ENCODE measurements at places on chromosomes 7 and 10.

DNA sequence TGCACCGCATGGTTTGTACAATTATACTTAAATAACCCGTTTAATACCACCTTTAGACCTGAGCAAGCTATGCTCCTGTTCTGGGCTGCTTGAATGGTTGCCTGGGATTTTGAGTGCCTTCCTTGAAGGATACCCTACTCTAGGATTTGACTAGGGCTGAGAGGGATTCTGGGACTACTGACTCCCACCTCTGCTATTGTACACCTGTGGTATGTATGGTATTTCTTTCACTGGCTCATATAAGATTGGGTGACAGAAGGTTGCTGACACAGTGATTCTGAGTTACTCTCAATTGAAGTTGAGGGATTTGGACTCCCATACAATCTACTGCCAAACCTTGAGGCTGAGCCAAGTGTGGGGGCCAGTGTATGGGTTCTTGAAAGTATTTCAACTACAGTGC is 494.4 kb upstream of the SEMA3D start:
- DNase-seq = no peak

- DNase-seq = no peak
These were observed 113.9 kb downstream of the CYTH3 start for GRCh38 chr7:6158424-6159096.

DNA sequence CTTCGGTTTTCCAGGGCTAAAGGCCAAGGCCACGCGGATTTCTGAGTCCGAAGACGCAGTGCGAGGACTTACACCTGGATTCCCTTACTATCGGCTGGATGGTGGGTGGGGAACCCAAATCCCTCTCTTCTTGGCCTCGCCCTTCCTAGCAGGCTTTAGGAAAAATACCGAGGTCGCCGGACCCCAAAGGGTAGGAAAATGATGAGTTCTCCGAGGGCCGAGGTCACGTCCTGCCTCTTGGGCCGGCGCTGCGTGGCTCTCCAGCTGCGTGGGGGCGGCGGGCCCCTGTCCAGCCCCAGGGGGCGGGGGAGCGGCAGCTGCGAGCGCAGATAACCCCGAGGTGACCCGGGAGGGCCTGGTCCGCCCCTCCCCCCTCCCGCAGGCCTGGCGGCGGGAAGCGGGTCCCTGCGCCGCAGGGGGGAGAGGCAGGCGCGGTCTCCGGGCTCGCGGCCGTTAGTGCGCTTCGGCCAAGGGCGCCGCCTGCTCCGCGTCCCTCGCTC is 805 bp upstream of the HMX3 start:
- peak; percentile 96 for DNase-seq

DNA sequence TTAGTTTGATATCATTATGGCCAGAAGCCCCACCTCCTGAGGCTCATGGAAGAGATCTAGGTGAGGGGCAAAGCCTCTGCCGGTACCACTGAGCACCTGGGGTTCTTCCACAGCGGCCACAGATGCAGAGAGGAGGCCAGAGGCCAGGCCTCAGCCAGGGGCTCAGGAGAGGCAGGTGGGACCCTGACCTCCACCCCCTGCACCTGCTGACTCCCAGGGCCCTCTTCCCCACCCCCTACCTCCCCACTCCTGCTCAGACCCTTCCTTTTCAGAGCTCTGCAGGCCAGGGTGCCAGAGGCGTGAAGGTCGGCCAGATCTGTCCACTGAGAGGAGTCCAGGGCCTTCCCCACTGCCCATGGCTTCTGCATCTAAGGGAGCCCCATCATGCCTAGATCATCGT is 178.7 kb upstream of the PPP2R2D start:
- no peak for DNase-seq

DNA sequence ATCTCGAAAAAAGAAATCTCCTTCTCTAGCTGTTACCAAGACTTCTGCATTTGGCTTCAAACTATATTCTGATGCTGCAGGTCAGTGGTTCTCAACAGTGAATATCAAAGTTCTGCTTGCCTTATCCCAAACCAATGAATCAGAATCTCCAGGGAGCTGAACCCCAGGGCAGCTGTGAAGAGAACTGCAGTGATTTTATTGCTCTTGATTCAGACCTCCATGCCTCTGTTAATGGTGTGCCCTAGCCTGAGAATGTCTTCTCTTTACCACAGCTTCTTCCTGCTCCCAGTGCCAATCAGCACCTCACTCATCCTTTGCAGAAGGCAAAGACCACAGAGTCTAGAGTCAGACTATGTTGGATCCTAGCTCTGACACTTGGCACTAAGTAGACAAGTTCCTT is 46.2 kb upstream of the MRLN start:
- DNase-seq = no peak

DNA sequence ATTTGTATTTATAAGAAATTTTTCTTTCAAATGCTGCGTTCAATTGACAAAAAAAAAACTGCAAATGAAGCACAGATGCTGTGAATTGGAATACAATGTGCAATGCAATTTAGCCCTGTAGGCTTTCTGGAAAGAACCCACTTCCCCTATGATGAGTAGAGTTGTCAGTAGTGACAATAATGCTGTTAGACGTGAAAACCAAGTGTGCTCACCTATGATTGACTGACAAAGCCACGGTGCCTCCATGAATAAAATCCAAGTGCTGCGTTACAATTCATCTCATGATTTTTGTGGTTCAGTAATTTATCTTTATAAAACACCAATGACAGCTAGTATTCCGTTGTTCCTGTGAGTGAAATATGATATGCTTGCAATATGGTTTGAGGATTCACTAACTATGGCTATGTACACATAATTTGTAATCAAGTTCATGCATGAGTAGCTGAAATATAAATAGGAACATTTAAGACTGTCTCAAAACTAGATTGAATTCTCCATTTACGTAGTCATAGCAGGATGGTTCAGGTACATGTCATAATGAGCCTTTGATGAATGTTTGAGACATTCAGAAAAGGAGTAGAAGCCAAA is 1160.3 kb downstream of the CNTNAP2 start:
- no peak for DNase-seq

GRCh38 chr7:157235357-157236333 is 96.9 kb downstream of the UBE3C start:
- DNase-seq = no peak

GRCh38 chr7:116211913-116212596 is 1.7 kb downstream of the TES start:
- DNase-seq = peak; percentile 69

DNA sequence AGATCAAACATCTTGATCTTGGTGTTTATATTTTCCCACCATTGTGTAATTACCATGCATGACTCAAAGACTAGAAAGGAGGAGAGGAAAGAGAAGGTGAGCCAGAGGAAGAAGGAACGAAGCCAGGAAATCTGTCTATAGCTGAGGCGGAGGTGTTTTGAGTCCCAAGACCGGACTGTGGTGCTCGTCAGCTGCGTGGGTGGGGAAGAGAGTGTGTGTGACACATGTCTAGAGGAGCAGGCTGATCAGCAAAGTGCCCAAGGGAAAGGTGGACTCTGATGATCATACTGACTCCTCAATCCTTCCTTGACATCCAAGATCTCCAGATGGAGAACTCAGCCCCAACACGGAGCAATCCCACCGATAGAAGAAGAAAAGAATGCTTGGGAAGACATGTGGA is 189.5 kb upstream of the MINDY3 start:
- no peak for DNase-seq

GRCh38 chr7:142300689-142301088 is 42.8 kb upstream of the PRSS58 start:
- peak; percentile 3 for DNase-seq

DNA sequence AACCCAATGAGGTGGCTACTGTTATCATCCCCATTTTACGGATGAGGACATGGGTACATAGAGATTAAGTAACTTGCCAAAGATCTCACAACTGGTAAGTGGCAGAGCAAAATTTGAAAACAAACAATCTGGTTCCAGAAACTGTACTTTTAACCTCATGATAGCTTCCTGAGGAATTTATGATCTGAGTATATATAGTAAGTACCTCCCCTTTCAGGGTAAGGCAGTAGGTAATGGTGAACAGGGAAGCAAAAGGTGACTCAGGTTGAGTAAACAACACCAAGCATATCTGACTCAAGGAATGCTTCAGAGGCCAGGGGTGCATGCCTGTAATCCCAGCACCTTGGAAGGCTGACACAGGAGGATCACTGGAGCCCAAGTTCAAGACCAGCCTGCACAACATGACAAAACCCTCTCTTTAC is 21.1 kb downstream of the KLLN start:
- no peak for DNase-seq

DNA sequence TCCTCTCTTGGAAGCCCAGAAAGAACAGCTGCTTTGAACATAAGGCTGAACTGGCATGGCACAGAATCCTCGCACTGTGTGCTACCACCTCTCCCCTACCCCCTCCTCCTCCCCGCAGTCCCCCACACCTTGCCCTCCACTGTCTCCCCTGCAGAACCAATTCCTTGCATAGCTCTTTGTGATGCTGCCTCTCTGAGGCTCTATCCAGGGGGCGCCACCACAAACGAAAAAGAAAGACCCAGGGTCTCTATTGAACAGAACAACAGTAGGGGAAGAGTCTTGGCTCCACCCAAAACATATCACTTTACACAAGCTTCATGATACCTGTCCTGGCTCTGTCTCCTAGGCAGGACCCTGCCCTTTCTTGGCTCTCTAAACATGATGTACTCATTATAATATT is 26.2 kb upstream of the EBLN1 start:
- peak; percentile 17 for DNase-seq

- DNase-seq = no peak
These were observed 326.3 kb upstream of the DGKB start for GRCh38 chr7:15228831-15229230.

GRCh38 chr7:40763319-40764287 is 628.8 kb downstream of the SUGCT start:
- peak; percentile 4 for DNase-seq

DNA sequence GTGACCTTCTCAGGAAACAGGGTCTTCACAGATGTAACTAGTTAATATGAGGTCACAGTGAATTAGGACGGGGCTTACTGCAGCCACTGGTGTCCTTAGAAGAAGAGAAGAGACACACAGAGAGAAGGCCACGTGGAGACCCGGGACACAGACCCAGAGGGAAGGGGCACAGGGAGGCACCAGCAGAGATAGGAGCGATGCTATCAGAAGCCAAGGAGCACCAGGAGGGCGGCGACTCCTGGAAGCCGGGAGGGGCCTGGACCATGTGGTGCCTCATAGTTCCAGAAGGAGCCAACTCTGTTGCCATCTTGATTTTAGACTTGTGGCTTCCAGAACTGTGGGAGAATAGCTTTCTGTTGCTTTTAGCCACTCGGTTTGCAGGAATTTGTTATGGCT is 505.9 kb downstream of the TCERG1L start:
- no peak for DNase-seq

DNA sequence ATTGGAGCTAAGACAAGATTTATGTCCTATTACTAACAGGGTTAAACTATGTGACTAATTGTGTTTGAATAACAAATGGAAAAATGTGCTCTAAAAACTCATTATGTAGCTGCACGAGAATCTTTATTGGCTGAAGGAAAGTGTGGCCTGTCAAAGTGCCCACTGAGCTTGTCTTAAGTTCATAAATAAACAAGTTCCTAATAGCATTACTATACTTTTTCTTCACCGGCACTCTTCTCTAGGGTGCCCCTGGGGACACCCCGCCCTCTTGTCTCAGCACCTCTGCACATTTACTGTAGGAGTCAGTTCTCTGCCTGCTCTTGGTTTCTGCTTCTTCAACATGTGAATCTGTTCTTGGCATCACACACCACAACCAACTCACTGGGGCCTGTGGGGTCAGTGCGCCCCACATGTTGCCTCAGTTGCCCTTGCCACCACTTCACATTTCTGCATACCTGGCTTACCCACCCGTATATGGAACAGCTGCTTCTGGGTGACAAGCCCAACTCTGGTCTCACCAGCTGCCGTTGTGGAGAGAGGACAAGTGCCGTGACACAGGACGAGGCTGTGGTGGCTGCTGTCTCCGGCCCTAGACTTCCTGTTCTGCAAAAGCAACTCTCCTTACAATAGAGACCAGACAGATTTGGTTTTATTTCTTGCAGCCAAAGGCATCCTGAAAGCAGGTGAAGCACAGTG is 96.3 kb upstream of the DDC start:
- DNase-seq = no peak

GRCh38 chr10:119444866-119445265 is 97.7 kb downstream of the RGS10 start:
- no peak for DNase-seq

DNA sequence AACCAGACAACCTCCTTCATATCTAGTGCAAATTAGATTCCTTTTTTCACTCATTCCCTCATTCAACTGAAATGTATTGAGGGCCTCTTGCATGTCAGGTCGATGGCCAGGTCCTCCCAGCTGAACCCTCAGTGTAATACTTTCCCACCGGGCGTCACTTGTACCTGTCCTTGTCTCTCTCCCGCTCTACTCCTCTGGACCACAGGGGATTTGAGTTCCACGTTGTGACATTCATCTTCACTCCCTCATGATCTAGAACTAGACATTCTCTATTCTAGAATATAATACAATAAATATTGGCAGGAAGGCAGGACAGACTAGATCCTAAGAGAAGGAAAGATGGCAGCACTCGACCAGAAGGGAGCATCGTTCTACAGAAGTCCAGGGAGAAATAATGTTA is 83.9 kb downstream of the WNT2 start:
- DNase-seq = no peak

DNA sequence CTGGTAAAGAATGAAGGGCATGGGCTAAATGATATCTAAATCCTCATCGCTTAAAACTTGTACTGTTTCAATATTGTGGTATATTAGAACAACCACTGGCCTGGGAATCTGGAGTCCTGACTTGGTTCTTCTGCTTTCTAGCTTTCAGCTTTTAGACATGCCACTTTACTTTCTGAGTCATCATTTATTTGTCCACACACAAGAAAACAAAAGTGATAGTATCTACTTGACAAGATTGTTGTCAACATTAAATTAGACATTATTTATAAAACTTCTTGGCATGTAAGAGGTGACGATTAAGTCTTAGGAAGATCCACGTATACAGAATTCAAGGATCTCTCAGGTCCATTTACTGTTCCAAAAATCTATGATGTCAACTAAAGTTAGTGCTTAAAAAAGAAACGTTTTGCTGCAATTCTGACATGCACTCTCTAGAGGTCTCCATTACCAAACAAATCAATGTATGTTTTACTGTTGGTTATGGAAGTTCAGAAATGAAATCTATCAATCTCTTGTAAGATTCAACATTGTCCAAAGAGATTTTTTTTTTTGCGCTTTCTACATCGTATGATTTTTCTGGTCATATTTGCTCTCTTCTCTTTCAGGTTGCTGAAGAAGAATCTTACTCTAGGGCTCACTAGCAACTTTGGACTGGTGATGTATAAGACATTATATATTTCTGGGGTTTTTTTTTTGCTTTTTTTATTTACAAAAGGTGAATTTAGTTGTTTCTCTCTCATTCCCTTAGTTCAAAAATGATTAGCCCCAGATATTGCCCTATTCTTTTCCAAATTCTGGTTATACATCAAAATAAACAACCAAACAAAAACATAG is 53.6 kb upstream of the DYNC1I1 start:
- DNase-seq = peak; percentile 83

GRCh38 chr7:156773966-156774365 is 119.0 kb downstream of the LMBR1 start:
- DNase-seq = no peak
